Fibroblast of mammary gland (primary cell): ENCODE measurements at places on chromosomes 11 and 22.
A peak's percentile ranks its signal among the peaks of the same experiment; 100 is the strongest.

- no peak for DNase-seq
These were observed 38.4 kb downstream of the B3GAT1 start for GRCh38 chr11:134373591-134374052.

- DNase-seq, result peak; percentile 96
These were observed 108.3 kb downstream of the CHST1 start for GRCh38 chr11:45556851-45557707.

GRCh38 chr22:36360871-36361383 is 26.8 kb downstream of the MYH9 start:
- DNase-seq, result no peak

DNA sequence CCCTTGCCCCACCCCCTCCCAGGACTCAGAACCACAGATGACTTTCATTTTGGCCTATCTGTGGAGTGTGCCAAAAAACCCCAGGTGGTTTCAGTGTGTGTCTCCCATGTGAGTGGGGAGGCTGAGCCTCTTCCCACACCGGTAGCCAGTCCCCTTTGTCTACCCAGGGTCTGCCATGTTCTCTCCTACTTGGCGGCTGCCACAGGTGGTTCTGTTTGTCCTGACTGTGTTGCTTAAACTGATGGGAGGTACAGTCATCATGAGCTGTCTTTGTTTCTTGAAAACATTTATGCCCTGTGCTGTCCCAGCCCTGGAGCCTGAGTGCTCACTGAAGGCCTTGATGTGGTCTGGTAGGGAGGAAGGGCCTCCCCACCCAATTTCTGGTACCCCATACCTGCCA is 39.7 kb upstream of the SUSD2 start:
- peak; percentile 78 for DNase-seq

- DNase-seq, result no peak
These were observed 12.7 kb downstream of the RPL3 start for GRCh38 chr22:39306456-39307361.

GRCh38 chr11:134838708-134839107 is 426.7 kb upstream of the B3GAT1 start:
- no peak for DNase-seq

GRCh38 chr22:30774566-30774965 is 79.9 kb downstream of the OSBP2 start:
- no peak for DNase-seq

GRCh38 chr11:5241458-5241857 is 7.2 kb upstream of the HBD start:
- DNase-seq, result no peak

- no peak for DNase-seq
These were observed 32.1 kb upstream of the PAK1 start for GRCh38 chr11:77505956-77506355.

DNA sequence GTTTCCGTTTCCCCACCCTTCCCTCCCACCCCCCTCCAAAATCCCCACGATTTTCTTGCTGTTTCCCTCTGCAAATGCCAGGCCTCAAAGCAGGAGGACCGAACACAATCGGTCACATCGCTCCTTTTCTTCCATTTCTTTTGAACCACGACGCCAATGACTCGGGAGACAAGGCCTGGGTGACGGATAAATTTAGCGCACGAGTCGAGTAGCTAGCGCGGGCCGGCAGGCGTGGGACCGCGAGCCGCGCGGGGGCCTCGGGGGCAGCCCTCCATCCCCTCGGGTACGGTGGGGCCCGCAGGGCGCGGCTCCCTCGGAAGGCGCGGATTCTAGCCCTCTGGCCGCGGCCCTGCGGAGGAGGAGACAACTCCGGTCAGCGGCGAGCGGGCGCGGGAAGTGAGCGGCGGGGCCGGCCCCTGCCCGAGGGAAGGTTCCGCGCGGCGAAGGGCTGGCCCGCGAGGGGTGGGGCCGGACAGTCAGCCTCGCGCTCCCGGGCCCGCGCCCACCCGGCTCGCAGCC is 414 bp downstream of the JOSD1 start:
- peak; percentile 48 for DNase-seq

DNA sequence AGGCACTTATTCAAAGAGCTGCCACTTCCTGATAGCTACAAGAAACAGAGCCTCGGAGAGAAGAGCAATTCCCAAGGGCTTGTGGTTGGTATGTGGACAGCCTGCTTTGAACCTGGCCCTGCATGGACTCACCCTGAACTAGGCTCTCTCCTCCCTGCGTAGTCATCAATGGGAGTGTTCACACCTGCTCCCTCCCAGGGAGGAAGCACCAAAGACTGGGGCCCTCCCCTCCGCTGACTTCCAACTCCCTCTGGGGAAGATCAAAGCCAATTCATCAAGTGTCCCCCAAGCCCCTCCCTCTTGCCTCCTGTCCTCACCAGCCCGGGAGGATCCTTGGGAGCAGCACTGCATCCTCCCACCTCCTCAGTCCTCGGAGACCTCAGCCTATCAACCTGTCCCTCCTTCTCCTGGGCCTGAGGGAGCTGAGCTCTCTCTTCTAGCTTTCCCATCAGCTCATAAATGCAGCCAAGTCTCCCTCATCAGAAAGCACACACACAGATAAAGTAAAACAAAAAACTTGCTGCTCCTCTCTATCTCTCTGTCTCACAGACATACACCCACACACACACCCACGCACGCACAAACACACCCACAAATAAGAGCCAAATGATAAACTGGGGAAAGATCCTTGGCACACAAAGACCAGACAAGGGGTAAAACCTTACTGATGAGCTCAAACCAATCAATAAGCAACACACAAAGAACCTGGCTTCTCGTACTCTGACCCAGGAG is 3.3 kb downstream of the A4GALT start:
- peak; percentile 45 for DNase-seq

- DNase-seq, result peak; percentile 59
These were observed 251.9 kb downstream of the ST3GAL4 start for GRCh38 chr11:126607374-126607773.

DNA sequence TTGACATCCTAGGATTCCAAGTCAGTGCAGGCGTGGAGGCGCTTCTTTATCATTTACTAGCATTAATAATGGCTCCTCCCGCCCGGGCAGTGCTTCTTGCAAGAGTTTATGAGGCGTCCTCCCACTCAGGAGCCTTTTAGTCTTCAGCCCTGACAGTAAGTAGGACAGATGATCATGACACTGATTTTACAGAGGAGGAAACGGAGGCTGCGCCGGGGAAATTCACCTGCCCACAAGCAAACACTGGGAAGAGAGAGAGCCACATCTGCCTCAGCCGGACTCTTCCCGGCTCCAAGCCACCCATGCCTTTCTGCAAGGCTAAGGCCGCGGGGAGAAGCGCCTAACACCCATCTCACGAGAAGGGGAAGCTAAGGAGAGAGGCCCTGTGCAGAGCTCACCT is 35.9 kb downstream of the KIAA0930 start:
- DNase-seq, result no peak

- no peak for DNase-seq
These were observed 112.1 kb upstream of the BDNF start for GRCh38 chr11:27812341-27812740.

- no peak for DNase-seq
These were observed 15.9 kb downstream of the CCDC82 start for GRCh38 chr11:96373826-96374225.

- no peak for DNase-seq
These were observed 4.0 kb downstream of the OR51E1 start for GRCh38 chr11:4647766-4648165.

DNA sequence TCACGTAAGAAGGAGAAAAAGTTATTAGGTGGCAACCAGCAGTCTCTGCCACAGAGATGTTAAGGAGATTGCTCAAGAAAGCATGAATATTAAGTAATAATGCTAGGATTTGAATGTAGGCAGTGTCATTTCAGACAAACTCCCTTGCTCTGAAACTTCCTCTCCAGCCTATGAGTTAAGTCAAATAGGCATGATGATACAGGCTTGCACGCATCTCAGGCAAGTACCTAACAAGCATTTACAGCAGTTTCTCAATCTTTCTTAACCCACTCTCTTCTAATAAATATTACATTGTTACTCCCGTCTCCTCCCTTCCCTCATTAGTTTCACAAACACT is 72.7 kb downstream of the RAB38 start:
- DNase-seq, result peak; percentile 5

DNA sequence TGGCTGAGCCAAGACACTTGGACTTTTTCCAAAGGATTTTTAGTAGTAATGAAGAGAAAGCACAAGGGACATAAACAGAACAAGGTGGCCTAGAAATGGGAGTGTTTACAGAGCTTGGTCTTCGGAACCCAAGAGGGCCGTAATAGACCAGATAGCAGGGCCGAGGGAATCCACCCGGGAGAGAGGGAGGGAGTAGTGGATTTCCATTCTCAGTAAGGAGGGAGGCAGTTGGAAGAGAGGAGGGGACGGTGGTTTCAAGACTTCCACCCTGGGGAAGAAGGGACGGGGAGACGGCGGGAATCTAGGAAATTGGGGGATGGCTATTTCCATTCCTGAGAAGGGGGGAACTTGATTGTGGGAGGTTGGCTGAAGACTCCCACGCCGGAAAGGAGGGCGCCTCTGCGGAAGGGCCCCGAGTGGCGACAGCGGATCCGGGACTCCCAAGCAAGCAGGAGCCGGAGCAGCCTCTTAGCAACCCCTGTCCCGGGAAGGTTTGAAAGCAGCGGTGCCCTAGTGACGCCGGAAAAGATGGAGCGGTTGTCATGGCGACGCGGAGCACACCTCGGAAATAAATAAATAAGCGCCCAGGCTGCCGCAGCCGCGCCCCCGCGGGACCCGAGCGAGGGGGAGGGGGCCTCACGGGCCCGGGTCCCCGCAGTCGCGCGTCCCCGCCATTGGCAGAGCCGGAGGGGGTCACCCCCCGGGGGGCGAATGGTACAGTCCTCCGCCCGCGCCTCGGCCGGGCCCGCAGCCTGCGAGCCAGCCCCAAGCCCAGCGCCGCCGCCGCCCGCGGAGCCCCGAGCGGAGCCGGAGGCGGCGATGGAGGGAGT is 31.6 kb downstream of the EIF3F start:
- DNase-seq, result peak; percentile 70

DNA sequence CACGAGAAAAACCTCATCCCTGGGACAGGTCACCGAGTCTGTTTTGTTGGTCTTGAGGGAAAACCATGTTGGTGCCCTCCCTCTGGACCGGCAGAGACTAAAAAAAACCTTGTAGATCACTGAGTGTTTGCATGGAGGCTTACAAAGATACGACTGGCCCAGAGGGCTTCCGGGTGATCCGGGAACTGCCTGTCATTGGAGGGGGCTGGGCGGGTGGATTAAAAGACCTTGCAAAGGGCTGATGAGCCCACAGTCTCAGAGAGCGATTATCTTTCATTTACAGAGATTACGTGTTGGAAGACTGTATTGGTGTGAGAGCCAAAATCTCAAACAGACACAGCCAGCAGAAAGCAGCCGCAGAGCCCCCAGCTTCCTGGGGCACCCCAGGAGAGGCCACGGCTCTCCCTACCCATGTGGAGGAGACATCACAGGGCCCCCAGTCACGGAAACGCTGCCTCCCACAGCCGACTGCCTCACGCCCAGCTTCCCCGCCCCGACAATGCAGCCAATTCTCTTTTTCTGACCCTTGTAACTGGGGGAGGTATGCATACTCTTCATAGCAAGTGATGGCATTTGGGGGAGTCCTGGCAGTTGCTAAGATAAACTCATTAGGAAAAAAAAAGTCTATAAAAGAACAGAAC is 426.4 kb downstream of the CTTN start:
- DNase-seq, result no peak

DNA sequence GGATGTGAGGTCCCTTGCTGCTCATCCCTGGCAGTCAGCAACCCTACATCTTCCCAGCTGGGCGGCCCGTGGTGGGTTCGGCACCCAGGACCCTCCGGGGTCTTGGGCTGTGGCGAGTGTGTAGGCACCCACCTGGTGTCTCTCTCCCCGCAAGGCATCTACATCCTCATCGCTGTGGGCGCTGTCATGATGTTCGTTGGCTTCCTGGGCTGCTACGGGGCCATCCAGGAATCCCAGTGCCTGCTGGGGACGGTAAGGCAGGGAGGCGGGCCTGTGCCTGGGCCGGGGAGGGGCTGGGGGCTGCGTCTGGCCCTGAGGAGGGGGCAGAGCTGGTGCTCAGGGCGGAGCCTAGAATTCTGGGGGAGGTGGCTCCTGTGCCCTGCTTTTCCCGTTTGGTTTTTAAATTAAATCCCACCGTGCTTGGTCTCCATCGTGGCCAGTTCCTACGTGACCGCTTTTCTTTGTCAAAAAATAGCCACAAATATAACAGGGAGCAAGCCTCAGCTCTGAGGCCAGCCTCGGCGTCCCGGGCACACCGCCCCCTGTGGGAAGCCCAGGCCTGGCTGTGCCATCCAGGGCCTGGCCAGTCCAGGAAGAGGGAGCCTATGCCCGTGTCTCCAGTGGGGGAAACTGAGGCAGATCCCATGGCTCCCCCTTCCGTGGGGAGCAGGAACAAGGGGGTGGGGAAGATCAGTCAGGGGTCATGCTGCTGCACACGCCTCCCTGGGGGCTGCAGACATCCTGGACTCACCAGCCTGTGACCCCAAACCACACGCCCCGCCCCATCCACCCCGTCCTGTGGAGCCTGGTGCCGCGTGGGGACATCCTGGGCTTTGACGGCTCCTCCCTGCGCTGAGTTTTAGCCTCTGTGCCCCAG is 6.4 kb upstream of the TSSC4 start:
- no peak for DNase-seq

DNA sequence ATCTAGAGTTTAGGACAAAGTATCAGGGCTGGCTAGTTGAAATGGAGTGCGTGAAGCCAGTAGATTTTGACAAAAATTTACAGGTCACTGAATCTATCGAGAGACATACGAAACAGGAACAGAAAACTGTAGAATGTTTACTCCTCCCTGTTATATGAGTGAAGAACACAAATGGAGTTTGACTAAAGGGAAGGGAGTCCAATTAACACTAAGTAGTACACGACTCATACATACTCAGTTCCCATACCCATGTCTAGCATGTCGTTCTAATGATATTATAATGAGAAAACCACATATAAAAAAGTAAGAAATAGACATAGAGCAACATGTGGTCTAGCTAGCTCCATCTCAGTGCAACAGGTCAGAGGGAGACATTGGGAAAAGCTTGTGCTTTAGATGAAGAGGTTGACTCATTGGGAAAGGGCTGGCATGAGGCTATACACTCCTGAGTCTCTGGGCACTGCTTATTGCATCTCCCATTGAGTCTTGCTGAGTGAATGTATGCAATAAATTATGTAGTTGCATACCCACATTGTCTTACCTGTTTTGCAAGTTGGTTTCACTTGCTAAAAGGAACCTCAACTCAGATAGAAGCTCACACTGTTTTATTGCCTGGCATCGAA is 43.5 kb downstream of the CD44 start:
- DNase-seq, result no peak

GRCh38 chr22:49451070-49451840 is 376.4 kb downstream of the BRD1 start:
- DNase-seq, result no peak

GRCh38 chr11:78244546-78245255 is 56.0 kb downstream of the USP35 start:
- peak; percentile 34 for DNase-seq

DNA sequence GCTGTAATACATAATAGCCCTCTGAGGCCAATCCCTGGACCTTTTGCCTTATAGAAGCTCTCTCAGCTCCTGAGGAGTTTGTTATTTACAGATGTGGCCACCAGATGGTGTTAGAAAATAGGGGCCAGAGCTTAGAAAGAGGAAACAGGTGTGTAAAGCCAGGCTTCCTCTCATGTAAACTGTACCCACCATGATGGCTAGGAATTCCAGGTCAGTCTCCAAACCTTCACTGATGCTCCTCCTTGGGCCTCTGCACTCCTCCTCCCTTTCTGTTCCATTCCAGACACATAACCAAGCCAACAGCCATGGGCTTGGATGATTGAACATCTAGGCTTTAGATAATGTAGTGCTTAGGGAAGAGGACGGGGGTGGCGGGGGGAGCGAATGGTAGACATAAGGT is 39.7 kb downstream of the USP35 start:
- peak; percentile 60 for DNase-seq

- no peak for DNase-seq
These were observed 14.9 kb upstream of the MIEF1 start for GRCh38 chr22:39486951-39487825.

- no peak for DNase-seq
These were observed 161.1 kb upstream of the CADM1 start for GRCh38 chr11:115665175-115665821.
